ENCODE measurements at places on chromosomes 2 and 18.

DNA sequence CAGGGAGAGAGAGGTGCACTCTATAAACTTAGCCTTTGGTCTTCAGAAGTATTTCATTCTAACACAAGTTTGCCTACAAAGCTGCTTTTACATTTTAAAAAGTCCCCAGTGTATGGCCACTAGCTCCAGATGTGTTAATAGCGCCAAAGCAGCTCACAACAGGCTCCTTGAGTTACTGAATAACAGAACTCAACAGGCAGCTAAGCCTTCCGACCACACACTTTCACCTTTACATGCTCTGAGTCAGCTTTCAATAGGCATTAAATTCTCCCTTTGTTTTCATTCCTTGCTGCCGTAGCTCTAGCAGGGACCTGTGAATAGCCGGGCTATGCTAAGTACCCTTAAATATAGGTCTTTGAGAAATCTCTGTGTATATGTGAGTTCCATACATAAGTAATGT lies 262.8 kb upstream of the PARD3B start:
- no peak for DNase-seq

DNA sequence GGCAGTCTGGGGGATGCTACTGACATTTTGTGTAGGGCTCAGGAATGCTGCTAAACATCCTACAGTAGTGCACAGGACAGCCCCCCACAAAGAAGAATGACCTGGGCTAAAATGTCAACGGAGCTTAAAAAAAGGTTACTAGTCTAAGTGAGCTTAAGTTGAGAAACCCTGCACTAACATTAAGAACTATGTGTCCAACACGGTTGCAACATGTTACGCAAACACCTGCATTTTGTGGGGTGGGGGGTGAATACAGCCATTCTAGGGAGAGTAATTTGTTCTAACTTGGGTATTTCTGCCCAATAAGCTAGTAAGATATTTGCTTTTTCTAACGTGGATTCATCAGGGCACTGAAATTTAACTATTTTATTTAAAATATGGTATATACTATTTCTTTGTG lies 57.9 kb downstream of the SLC8A1 start:
- no peak for DNase-seq

GRCh38 chr2:231526341-231527090 lies 3.7 kb downstream of the NMUR1 start:
- no peak for DNase-seq

DNA sequence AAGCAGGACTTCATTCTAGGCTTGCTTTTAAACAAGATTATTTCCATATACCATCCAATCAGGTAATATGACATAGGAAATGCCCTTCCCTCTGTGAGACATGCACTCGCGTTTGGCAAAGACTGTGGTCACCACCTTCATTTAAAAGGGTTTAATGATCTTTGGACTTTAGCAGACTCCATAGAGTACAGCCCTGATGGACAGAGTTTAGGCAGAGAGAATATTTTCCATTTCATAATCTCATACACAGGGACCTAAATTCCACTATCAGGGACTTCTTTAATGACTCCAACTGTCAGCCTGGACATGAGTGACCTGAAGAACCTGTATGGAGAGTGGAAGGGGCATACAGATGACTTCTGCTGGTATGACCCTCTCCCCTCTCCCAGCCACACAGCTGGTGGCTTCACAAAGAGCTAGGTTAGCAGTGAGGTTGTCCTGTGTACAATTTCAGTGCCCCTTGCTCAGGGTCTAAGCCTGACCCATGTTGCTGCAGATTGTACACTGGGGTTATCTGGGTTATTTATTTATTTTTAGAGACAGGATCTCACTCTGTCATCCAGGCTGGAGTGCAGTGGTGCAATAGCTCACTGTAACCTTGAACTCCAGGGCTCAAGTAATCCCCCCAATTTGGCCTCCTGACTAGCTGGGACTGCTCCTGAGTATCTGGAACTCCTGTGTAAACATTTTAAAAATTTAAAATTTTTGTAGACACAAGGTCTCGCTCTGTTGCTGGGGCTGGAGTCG lies 59.2 kb downstream of the PTPRM start:
- DNase-seq = no peak

GRCh38 chr2:150477347-150477746 lies 10.1 kb downstream of the RND3 start:
- no peak for DNase-seq

- no peak for DNase-seq
Measured at GRCh38 chr2:15548974-15549373, 12.2 kb downstream of the NBAS start.

DNA sequence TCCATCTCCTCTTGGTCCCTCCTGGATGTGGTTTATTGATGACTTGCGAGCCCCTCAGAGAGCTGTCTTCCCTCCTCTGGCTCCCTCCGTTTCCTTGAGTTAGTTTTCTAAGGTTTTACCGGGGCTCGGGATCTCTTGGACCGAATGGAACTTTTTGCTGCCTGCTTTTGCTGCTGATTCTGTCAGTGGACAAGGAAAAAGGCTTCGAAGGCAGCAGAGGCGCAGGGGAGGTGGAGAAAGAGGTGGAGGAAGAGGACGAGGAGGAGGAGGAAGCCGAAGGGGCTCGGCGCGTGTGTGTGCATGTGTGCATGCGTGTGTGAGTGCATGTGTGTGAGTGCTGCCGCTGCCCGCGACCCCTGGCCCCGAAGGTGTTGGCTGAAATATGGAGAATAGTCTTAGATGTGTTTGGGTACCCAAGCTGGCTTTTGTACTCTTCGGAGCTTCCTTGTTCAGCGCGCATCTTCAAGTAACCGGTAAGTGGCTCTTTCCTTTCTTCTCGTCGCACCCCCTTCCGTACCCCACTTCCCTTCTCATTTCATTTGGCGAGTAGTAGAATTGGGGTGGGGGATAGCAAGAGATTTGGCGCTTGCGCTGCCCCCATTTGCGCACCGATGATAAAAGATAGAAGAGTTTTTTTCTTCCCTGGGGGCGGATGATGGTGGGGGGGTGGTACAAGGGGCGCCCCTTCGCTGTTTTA lies 557 bp downstream of the DCC start:
- DNase-seq = no peak

DNA sequence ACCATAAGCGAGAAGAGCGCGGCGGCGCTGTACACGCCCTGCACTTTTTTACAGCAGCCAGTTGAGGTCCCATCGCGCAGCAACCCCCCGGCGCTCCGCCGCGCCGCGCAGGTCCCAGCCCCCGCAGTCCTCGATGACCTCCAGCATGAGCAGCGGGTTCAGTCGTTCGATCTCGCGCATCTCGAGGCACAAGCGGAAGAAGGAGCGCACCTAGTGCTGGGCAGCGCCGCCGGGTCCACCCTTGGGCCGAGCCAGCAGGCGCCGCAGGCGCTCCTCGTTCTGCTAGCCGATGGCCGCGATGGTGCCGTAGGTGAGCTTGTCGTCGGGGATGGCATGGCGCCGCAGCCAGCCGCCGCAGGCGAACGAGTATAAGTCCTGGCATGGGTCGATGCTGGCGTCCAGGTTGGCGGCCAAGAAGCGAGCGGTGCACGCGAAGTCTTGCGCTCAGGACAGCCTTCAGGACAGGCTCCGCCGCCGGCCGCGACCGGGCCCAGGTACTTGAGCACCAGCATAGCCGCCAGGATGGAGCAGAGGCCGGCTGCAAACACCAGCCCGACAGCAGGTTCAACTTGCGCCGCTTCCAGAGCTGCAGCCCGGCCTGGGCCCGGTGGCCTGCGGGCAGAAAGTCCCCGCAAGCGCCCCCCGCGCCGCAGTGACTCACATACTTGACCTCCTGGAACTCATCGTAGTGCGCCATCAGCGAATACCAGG lies 8.3 kb downstream of the ALPP start:
- no peak for DNase-seq

DNA sequence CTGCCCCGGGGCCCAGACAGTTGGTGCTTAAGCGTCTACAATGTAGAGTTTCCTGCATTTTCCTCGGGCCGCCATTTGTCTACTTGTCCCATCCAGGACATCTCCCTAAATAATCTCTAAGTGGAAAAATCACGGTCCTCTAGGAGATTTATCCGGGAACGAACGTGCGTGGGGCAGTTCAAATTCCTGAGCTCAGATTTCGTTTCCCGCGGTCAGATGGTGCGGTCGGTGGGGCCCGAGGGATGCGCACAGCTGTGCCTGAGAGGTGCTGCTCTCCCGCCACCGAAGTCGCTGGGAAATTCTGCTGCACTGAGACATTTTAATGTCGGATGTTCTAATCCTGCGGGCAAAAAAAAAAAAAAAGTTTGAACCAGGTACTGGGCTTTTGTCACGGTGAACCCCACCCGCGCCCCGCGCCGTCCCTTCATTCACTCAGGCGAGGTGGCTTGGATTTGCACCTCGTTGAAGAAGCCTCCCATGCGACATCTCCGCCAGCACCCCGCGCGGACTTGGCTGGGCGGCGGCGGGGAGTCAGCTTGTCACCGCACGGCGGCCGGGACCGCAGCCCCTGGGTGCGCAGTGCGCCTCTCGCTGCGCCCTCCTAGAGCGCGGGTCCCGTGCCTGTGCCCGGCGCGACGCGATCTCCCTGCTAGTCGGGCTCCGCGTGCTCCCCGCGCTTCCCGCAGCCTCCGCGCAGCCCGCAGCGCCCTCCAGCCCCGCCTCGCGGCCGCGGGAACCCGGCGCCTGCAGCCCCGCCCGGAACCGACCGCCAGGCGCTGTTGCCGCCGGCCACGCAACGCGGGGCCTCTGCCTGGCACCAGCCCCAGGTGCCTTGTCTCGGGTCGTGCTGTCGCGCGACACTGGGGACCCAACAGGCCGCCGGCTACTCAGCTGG lies 191.9 kb upstream of the TCF4 start:
- DNase-seq = no peak

DNA sequence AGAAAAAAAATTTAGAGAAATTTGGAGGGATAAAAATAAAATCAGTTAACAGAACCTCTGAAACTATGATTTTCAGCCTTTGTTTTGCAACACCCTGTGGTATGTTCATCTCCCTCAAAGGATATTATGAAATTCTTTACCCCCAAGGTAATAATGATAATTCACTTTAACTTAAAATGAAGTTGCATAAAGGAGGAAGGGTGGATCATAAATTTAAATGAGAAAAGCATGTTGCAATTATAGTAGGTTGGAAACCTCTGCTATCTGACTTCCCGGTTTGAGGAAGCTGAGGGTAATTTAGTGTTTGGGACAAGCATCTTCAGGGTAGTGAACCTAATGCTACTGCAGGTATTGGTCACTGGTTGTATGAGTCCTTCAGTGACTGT lies 102.9 kb downstream of the BABAM2 start:
- DNase-seq = no peak

- DNase-seq = no peak
Measured at GRCh38 chr2:157307021-157307420, 18.6 kb downstream of the ERMN start.

DNA sequence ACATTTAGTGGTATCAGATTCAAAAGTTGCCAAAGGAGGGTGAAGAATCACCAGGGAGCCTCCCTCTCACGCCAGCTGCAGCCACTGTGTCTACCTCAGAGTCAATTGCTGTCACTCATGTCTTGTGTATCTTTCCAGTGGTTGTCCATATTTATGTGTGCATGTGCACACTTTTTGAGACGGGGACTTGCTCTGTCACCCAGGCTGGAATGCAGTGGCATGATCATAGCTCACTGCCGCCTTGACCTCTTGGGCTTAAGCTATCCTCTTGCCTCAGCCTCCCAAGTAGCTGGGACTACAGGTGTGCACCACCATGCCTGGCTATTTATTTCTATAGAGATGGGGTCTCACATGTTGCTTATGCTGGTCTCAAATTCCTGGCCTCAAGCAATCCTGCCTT lies 4.0 kb downstream of the MOCOS start:
- no peak for DNase-seq

DNA sequence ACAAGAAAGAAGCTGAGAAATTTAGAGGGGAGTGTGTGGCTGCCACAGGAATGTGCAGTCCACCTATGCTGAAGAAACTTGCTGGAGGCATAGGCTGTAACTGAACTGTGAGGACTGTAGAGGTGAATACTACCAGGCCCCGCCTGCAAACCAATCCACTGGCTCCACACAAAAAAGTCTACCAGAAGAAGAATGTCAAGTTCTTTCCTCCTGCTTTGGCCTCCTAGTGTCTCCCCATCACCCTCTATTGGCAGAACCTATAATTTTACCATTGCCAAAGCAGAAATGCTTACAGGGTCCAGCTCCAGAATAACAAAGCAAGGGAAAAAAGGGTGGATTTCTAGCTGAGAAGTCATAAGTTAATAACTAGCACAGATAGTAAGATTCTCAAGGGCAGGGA lies 5.9 kb upstream of the ATP5MC3 start:
- DNase-seq = no peak

GRCh38 chr2:9774266-9774665 lies 69.0 kb upstream of the TAF1B start:
- DNase-seq = no peak

GRCh38 chr2:143217512-143218115 lies 88.4 kb downstream of the ARHGAP15 start:
- no peak for DNase-seq

GRCh38 chr18:61669320-61669719 lies 223.5 kb downstream of the RNF152 start:
- DNase-seq = no peak

DNA sequence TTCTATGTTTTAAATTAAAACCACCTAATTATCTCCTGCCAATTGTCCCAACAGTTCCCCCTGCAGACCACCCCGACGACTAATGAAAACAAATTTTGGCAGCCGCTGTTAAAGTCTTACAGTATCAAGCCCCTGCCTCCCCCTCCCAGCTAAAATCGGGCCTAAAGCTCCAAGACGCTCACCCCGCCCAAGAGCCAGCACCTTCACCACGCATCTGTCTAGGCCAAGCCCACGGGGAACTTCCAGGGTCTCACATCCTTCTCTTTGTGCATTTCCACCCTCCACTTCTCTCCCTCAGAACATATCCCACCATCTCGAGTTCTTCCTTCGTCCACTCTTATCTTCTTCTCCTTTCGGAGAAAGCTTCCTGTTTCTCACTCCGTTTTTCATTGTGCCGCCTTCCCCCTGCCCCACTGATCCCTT lies 445 bp downstream of the PRPF40A start:
- DNase-seq = no peak

GRCh38 chr2:219868635-219869034 lies 241.2 kb downstream of the SLC4A3 start:
- DNase-seq = no peak

Data from omental fat pad (tissue), 4 donors.